ENCODE measurements at places on chromosomes 6 and 20.

- no peak for DNase-seq
Measured at GRCh38 chr6:35061102-35061615, 80.0 kb downstream of the TCP11 start.

DNA sequence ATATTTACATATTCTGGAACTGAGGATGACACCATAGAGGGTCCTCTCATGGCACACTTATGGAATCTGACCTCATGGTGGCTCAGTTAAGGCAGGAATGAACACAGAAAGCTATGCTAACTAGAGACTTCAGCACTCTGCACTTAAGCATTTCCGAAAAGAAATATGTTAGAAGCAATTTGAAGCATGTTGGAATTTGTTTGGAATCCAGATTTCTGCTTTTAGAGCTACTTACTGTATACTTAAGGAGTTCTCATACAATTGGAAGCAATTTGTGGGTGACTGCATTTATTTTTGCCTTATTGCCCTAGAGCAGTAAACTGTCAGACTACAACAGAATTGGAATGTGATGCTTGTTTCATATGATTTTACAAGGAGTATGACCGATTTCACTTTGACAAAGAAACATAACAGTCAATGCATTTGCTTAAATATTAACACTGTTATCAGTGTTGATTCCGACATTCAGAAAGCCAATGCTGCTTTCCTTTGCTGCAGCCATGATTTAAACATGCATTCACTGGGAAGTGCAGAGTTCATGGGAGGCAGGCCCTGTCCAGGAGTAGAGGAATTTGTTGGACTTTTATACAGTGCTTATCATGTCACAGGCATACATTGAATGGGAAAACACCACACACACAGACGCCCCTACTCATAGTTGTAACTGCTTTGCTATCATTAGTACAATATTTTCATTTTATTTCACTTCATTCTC, 244.4 kb downstream of the SAMD5 start:
- no peak for DNase-seq

GRCh38 chr6:90074161-90074850, 180.0 kb downstream of the GJA10 start:
- no peak for DNase-seq

DNA sequence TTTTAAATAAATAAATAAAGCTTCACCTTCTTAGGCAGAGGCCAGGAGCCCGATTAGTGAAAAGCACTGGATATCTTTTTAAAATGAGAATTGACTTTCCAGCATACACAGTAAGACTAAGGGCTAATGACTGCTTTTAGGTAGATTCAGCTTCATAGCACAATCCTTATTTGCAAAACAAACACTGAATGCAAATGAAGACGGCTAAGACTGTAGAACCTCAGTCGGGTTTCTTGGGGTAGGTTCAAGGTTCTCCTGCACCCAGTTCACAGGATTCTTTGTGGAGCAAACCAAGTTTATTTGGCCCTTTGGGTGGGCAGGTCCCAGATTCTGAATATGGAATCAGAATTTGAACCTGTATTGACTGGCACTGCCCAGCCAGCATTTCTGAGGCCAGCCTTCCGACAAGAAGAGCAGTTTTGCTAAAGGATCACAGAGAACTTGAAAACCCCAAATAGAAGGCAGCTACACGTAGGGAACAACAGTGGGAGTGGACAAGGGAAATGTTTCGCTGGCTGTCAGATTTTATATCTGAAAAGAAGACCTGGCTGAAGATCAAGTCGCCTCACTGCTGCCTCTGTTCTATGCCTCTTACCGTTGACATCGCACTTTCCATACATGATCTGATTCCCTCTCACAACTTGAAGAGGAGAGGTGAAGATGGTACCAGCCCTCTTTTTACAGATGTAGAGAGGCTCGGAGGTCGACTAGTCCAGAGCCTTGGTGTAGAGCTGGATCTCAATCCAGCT, 8.2 kb downstream of the TRERF1 start:
- DNase-seq, result no peak

GRCh38 chr6:89098461-89098860, 17.9 kb downstream of the PNRC1 start:
- no peak for DNase-seq

- DNase-seq, result peak; percentile 78
Measured at GRCh38 chr6:26571592-26572296, 25.0 kb upstream of the ABT1 start.

GRCh38 chr6:64539917-64540316, 904.3 kb downstream of the PHF3 start:
- no peak for DNase-seq

- no peak for DNase-seq
Measured at GRCh38 chr20:59620860-59621505, 16.6 kb downstream of the PHACTR3 start.

DNA sequence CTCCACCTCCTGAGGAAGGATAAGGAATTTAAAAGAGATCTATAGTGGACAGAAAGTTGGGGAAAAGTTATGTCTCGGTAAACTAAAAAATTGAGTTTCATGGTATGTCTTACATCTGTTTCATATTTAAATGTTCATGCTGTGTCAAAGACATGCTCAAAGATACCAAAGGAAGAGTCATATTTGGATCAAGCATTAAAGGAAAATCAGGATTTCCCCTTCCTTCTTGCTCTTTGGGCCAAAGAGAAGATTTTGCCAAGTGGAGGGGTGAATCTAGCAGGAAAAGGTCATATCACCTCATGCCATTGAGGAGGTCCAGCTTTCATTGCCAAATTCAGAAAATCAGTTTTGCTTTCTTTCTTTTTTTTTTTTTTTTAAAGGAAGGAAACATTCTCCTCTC, 192.4 kb downstream of the OGFRL1 start:
- DNase-seq, result no peak

- no peak for DNase-seq
Measured at GRCh38 chr6:142947714-142948480, 2.9 kb upstream of the HIVEP2 start.

GRCh38 chr20:32089637-32090362, 19.7 kb upstream of the TM9SF4 start:
- DNase-seq, result no peak

- DNase-seq, result no peak
Measured at GRCh38 chr20:23290761-23291574, 59.6 kb upstream of the NXT1 start.

DNA sequence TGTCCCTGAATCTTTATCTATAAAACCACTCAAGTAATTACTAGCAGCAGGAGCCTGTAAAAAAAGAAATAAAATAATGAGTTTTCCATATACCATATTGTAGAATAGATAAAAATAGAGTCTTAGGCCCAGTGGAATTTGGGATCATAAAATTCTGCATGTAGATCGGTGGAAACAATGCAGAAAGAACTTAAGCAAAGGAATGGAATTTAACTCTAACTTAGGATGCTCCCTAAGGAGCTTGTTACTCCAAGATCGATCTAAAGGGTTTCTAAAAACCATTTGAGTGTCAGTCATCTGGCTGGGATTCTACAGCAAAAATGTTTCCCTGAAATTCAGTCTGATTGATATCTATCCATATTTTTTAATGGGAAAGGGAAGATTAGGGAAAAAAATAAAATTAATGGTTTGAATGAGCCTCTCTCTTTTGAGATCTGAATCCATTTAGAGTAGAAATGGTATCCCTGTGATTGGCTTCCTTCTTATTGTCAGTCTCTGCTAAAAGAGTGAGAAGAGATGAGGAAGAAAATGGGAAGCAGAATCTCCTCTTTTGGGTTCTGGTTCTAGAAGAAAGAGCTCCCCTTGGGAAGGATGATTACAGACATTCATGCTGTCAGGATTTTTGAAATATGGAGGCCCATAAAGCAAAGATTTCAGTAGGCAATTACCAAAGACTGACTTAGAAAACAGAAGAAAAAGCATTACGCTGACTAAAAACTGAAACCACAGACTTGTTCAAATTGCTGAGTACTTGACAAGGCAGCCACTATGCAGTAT, 564.3 kb upstream of the MARCKS start:
- DNase-seq, result no peak

DNA sequence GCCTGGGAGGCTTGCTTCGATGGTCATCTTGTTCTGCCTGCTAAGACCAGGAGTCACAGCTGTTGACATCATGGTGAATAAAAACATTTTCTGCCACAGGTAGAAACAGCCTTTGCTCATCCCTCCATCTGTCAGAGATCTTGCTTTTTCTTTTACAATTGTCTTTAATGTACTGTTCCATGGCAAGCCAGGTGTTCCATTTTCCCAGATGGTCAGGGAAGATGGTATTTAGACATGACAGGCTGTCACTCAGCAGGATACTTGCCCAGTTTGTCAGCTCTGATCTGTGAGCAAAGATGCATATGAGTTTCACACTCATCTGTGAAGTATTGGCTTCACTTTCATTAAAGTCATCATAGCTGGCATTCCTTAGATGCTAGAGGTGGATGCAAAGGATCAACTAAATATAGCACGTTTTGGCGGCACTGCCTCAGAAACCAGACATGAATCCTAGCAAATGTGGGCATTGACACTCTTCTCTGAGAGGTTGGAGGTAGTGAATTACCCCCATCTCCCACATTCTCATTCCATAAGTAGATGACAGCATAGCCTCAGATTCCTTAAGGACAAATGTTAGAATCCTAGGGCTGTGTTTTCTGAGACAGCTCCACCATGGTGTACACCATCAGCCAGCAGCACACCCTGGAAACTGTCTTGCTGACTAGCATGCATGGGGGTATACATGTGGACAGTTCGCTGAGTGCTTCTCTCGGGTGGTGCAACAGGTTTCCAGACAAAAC, 4.2 kb downstream of the SSTR4 start:
- no peak for DNase-seq

DNA sequence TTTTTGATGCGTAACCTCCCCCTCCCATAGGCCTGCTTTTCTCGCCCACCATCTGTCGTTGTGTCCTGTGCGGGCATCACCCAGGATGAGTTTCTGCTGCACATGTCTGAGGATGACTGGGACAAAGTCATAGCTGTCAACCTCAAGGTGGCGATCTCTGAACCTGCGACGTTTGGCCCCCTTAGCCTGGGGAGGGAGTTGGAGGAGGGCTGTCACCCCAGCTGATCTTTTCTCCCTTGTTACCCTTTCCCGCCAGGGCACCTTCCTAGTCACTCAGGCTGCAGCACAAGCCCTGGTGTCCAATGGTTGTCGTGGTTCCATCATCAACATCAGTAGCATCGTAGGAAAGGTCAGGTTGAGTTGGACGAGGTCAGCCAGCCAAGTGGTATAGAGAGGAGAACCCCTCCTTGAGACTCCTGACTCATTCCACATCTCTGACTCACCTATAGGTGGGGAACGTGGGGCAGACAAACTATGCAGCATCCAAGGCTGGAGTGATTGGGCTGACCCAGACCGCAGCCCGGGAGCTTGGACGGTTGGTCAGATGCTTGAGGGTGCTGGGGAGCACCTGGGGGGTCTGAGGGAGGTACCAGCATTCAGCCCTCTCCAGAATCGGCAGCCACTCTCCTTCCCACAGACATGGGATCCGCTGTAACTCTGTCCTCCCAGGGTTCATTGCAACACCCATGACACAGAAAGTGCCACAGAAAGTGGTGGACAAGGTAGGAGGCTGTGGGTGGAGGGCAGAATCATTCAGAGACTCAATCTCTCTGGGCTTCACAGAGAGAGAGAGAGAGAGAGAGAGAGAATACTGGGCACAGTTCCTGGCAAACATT, 954 bp downstream of the HSD17B8 start:
- no peak for DNase-seq

DNA sequence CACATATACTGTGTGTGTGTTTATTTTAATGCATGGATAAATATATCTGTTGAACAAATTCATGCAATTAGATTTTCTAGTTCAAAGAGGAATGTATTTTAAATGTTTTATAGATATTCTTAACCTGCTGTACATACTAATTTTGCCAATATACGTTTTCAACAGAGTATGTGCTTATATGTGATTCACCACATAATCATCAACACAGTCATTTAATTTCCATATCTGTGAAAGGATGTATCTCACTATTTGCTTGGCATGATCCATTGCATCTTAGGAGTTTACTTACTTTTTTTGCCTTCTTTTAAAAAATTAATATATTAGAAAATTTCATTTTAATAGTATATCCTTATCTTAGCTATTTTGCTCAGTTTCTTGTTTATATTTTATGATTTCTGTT, 902.3 kb upstream of the CITED2 start:
- no peak for DNase-seq

- no peak for DNase-seq
Measured at GRCh38 chr6:13445005-13445743, 42.2 kb downstream of the GFOD1 start.

GRCh38 chr6:154509421-154510143, 903 bp downstream of the CNKSR3 start:
- DNase-seq, result no peak

- DNase-seq, result peak; percentile 9
Measured at GRCh38 chr6:37381579-37381978, 27.8 kb downstream of the RNF8 start.

DNA sequence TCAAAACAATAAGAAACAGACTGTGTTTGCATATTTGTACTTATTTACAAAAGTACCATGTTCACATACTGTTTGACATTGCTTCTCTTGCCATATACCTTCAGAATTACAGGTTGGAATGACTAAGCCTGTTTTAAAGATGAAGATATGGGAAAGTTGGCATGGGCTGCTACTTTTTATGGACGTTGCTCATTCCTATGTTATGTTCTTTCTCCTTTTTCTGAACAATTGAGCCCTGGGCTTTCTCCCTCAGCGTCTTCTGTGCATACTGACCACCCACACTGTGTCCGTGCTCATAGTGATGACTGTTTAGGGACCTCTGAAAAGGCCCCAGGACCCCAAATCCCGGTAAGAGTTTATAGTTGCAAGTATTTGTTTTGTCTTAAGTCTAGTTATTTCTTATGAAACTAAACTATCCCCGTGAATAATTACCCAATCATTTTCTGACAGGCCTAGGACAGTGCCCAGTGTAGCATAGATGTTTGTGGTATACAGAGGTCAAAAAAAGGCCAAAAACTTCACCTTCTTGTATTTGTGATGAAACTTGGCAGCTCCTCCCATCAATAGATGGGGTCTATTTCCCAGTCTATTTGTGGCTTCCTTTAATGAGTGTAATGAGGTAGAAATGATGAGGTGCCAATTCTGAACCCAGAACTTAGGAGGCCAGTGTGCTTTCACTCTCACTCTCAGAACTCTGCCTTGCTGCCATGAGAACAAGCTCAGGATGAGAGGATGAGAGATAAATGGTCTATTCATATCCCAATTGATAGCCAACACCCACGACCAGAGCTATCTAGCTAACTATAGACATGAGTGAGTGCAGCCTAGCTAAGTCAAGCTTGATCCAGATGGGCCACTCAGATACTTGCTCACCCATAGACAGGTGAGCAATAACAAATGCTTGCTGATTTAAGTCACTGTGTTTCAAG, 40.9 kb downstream of the GSTA4 start:
- DNase-seq, result no peak

DNA sequence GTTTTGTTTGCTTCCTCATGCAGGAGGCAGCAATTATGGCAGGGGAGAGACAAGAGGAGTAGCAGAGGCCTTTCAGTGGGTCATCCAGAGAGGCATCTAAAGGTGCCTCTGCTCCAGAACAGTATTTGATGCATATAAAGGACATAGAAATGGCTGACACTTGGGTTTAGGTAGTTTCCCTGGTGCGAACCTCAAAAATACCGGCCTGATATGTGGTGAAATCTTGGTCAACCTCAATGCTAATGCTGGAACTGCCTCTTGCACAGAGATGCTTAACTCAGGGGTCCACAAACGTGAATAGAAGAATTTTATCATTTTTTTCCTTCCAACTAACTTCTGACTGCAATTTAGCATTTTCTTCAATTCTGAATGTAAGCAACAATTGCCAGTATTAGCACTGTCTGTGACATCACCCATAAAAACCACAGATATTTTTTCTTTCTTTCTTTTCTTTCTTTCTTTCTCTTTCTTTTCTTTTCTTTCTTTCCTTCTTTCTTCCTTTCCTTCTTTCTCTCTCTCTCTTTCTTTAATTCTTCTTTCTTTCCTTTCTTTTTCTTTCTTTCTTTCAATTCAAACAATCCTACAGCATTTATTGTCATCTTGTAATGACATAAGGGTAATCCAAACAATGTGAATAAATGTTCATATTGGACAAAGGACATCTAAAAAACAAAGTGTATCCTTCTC, 180.0 kb upstream of the UST start:
- no peak for DNase-seq
